ENCODE measurements at places on chromosomes 6 and 20. TPM values are rescaled to one million over a fixed set of nuclear protein-coding genes. Genes with fewer than 3 reads are reported as not detected.

- no peaks in the 10 kb centered on the region for H3K27me3 ChIP-seq
- H3K4me3 ChIP-seq, result no peak overlapping the region
- no peak overlapping the region for H3K27ac ChIP-seq
- no peaks in the 10 kb centered on the region for H3K36me3 ChIP-seq
These were observed 173.0 kb downstream of the PLCB4 start for GRCh38 chr20:9241721-9242427.

DNA sequence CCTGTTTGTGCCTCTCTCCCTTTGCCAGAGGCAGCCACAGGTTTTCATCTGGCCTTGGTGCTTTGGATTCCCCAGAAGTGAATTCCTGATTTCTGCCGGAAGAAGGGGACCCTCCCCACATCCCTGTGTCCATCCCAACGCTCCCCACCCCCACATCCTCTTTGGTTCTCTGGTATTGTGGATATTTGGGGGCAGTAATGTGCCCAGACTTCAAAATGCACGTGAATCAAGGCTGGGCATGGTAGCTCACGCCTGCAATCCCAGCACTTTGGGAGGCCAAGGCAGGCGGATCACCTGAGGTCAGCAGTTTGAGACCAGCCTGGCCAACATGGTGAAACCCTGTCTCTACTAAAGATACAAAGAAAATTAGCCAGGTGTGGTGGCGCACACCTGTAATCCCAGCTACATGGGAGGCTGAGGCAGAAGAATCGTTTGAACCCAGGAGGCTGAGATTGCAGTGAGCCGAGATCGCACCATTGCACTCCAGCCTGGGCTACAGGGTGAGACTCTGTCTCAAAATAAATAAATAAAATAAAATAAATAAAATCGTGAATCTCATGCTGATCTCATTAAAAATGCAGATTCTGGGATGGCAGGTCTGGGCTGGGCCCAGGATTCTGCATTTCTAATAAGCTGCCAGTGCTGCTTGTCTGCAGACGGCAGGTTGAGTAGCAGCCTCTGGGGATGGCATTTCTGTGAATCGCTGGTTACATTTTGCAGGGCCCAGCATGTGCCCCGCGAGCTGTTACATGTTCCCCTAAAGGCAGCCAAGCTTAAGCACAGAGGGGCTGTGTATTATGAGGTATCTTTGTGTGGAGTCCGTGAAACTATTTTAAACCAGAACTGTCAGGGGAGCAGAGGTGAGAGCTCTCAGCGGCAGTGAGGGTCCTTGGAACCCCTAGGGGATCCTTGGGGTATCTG is 49.0 kb downstream of the SYNJ2 start:
- no peak for DNase-seq
- H3K4me1 ChIP-seq, result peaks cover 6% of the 10 kb centered on the region
- H3K27me3 ChIP-seq, result no peaks in the 10 kb centered on the region
- H3K36me3 ChIP-seq, result no peaks in the 10 kb centered on the region
- no peak overlapping the region for H3K4me3 ChIP-seq

The SLC32A1 gene
- 0.04 TPM for total RNA-seq

The NOP56 gene
- 288 TPM for total RNA-seq

DNA sequence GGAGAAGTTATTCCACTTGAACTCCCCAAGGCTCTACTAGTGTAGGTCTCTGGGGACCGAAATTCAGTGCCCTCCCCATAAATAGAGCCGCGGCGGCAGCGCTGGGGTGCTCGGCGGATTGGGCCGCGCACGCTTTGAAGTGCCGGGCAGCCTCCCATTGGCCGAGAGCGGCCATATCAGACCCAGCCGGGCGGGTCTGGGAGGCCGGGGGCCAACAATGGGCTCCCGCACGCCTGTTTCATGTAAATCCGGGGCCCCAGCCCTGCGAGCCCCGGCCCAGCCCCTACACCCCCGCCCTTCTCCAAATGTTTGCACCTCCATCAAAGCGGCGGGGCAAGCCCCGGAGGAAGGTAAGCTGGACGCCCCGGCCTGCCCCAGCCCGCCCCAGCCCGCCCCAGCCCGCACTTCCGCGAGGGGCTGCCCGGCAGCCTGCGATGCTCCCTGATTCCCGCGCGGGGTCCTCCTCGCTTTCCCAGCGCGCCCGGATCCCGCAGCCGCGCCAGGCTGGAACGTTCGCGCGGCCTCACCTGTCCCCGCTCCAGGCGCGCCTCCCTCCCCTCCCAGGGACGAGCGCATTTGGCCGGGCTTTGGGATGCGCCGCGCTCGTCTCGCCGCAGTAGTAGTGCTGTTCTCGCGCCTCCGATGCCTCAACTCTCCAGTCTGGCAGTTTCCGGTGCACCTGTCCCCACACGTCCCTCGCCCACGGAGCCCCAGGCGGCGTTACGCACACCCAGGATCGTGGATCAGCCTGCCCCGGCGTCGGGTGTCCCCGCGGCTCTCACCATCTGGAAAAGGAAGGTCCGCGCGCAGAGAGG is at the start of gene TBXT:
TBXT (minus strand) TSS at position 51 of the 815 bp plus-strand sequence. CDS start 260 bp downstream, outside the sequence.
- H3K27me3 ChIP-seq, result peaks cover 100% of the 10 kb centered on the region
- no peak within 1 kb of the TSS for H3K27ac ChIP-seq
- H3K4me3 ChIP-seq, result peak within 1 kb of the TSS; percentile 51
- H3K4me1 ChIP-seq, result peaks cover 48% of the 10 kb centered on the region

DNA sequence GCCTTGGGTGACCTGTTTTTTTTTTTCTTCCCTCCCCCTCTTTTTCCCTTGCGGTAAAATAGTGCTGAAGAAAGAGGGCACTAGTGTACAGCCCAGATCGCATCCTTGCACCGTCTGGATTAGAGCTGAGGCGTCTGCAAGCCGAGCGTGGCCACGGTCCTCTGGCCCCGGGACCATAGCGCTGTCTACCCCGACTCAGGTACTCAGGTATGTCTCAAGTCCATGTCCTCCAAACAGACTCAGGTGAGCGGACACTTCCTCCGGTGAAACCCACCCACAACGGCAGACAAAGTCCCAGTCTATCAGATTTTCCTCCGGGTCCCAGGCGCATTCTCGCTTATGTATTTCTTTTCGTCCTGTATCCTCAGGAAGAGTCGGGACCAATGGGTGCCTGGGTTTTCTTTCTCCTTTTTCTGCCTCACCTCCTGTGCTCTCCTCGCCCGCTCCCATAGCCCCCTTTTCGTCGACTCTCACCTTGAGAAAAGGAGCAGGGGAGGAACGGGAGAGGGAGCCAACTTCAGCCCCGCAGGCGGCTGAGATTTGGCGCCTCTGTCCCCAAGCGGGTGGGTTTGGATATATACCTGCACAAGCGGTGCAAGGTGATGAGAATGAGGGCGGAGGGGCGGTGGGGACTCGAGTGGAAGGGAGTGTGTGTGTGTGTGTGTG is 1.1 kb upstream of the GRM1 start:
- no peak overlapping the region for H3K27ac ChIP-seq
- H3K4me3 ChIP-seq, result peak overlapping the region; percentile 56
- peak; percentile 71 for DNase-seq
- no peaks in the 10 kb centered on the region for H3K36me3 ChIP-seq
- peaks cover 56% of the 10 kb centered on the region for H3K27me3 ChIP-seq

GRCh38 chr6:21886542-21887151 is 293.1 kb downstream of the SOX4 start:
- no peaks in the 10 kb centered on the region for H3K36me3 ChIP-seq
- no peak for DNase-seq
- no peak overlapping the region for H3K4me3 ChIP-seq
- no peaks in the 10 kb centered on the region for H3K27me3 ChIP-seq

GRCh38 chr6:142551274-142551811 is 249.5 kb downstream of the ADGRG6 start:
- no peak overlapping the region for H3K27ac ChIP-seq
- H3K36me3 ChIP-seq, result no peaks in the 10 kb centered on the region
- DNase-seq, result peak; percentile 13
- no peaks in the 10 kb centered on the region for H3K4me1 ChIP-seq

DNA sequence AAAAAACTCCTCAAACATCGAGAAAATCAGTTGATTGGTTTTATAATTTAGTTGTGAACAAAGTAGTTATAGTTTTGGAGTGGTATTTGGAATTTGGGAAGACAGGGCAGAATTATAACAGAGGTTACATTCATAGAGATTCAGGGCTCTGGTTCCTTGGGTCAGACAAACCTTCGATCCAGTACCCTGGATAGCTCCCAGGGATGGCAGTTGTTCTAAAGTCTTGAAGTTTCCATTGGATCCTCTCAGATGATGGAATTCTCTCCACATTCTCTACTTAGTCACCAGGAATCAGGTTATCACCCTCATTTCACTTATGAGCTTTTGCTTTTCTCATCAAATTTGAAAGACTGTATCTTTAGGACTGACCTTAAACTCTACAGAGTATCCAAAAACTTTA is 285.1 kb downstream of the CENPW start:
- no peaks in the 10 kb centered on the region for H3K27me3 ChIP-seq
- no peak overlapping the region for H3K27ac ChIP-seq
- DNase-seq, result peak; percentile 51
- no peaks in the 10 kb centered on the region for H3K4me1 ChIP-seq
- H3K4me3 ChIP-seq, result no peak overlapping the region
- no peaks in the 10 kb centered on the region for H3K36me3 ChIP-seq

DNA sequence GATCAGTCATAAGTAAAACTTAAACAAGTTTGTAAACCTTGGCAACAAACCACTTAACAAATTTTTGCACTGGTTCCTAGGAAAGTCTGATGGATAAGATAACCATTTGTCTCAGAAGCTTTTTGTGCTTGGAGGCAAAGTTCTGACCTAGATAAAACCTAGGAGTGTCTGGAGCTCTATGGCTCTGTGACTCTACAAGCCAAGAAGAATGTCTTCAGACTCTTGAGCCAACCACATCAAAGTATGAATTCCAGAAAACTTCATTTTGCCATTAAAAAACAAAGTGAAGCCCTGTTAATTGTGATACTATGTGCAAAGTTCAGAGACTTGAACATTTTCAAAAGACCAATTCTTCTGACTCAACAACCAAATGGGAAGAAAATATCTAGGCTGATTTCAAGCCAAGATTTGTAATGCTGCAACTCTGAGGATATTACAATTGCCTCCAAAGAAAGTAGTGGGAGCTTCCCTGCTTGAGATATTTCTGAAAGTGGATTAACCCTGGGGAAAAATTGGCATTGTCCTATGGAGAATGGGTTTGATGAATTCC is 158.1 kb upstream of the FOXQ1 start:
- no peak overlapping the region for H3K27ac ChIP-seq
- no peaks in the 10 kb centered on the region for H3K4me1 ChIP-seq
- no peaks in the 10 kb centered on the region for H3K27me3 ChIP-seq

The MRPS10 gene
- 68.0 TPM for total RNA-seq

DNA sequence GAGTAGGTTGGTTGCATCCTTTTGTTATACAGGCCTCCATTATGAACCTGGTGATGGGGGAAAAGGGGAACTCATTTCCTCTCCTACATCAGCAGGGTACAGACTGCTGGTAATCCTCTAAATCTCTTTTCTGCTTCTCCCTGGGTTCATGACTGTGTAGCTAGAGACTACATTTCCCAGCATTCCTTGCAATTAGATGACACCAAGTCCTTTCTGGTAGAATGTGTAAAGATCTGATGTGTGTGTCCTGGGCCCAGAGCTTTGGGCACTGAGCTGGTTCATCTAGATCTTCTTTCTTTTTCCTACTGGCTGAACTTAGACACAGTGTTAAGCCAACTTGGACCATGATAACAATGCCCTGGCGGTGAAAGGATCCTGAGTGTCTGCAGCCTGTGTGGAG is 104.7 kb upstream of the IFNGR1 start:
- peak; percentile 53 for DNase-seq
- no peaks in the 10 kb centered on the region for H3K27me3 ChIP-seq
- no peaks in the 10 kb centered on the region for H3K36me3 ChIP-seq
- no peak overlapping the region for H3K27ac ChIP-seq

DNA sequence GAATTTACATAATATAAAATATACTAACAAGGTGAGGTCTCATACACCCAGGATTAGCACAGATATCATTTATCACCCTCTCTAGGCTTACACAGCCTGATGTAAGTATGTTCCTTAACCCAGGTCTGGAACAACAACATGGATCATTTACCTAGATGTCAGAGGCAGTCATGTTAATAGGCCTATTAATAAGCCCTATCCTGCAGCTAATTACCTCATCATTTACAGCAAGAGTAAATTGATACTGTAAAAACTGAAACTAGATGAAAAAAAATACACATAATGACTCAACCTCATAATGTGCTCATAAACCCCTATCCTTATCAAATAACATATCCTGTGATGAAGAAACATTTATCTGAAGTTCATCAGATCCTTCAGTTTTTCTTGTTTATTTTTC is 334.3 kb upstream of the MANEA start:
- no peak overlapping the region for H3K27ac ChIP-seq
- H3K4me1 ChIP-seq, result no peaks in the 10 kb centered on the region
- DNase-seq, result no peak
- H3K27me3 ChIP-seq, result no peaks in the 10 kb centered on the region

DNA sequence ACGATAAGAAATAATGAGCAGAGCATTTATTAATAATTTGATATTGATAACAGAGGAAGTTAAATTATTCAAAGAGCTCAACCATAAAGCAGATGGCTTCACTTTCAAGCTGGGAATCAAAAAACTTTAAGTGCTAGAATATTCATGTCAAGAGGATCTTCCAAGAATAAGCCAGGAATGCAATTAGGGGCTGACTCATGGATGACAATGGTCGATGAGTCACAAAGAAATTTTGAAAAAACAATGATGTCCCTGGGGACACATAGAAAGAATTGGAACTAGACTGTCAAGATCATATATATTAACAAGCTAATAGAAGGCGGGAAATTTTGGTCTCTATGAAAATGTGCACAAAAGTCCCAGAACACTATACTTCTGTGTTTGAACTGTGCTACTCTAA is 304.1 kb downstream of the LAMA2 start:
- H3K4me1 ChIP-seq, result peaks cover 4% of the 10 kb centered on the region
- H3K36me3 ChIP-seq, result no peaks in the 10 kb centered on the region
- no peak for DNase-seq
- no peak overlapping the region for H3K27ac ChIP-seq

- no peaks in the 10 kb centered on the region for H3K36me3 ChIP-seq
- no peak overlapping the region for H3K4me3 ChIP-seq
- no peak for DNase-seq
- H3K27ac ChIP-seq, result no peak overlapping the region
- no peaks in the 10 kb centered on the region for H3K4me1 ChIP-seq
These were observed 113.6 kb downstream of the HDGFL1 start for GRCh38 chr6:22682979-22683378.

The GGTLC1 gene
- not detected for total RNA-seq

GRCh38 chr20:41094353-41095055 is 42.8 kb upstream of the PLCG1 start:
- no peak overlapping the region for H3K4me3 ChIP-seq
- H3K36me3 ChIP-seq, result peaks cover 47% of the 10 kb centered on the region
- DNase-seq, result no peak
- no peaks in the 10 kb centered on the region for H3K4me1 ChIP-seq
- H3K27me3 ChIP-seq, result no peaks in the 10 kb centered on the region
- peak overlapping the region; percentile 54 for H3K27ac ChIP-seq

DNA sequence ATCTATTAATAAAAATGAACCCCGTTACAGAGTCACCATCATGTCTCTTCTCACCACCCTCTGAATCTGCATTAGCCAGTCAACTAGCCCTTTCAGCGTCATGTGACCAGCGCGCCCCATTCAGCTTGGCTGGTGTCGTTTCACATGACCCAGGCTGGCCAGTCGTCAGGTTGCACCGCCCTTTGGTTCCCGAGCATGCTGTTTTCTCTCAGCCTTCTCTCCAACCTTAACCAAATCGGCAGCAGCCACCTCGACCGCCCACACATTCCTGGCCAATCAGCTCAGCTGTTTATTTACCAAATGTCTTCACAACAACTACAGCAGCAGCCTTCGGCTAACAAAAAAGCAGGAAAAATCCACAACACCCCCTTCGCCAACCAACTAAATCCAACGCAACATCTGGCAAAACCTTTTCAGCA is 5.6 kb downstream of the SRSF3 start:
- DNase-seq, result peak; percentile 56
- H3K27me3 ChIP-seq, result no peaks in the 10 kb centered on the region
- H3K4me1 ChIP-seq, result peaks cover 49% of the 10 kb centered on the region

The MYB gene
- 3.3 TPM for total RNA-seq
